ENCODE measurements at places on chromosomes 7 and 10. TPM values are rescaled to one million over a fixed set of nuclear protein-coding genes. Genes with fewer than 3 reads are reported as not detected.
A peak's percentile ranks its signal among the peaks of the same experiment; 100 is the strongest.

The PIP gene
- polyA plus RNA-seq: not detected

The SVIL gene
- polyA plus RNA-seq: 193 TPM

The GPNMB gene
- 98.8 TPM for polyA plus RNA-seq

The CYP2C19 gene
- polyA plus RNA-seq: not detected

The TAS2R4 gene
- polyA plus RNA-seq: 1.5 TPM

The TBXAS1 gene
- polyA plus RNA-seq: 4.3 TPM

The C10orf62 gene
- 0.17 TPM for polyA plus RNA-seq

The LRWD1 gene
- polyA plus RNA-seq: 10.6 TPM

The NKX1-2 gene
- not detected for polyA plus RNA-seq

The ANXA11 gene
- polyA plus RNA-seq: 114 TPM

The ZNF277 gene
- polyA plus RNA-seq: 23.4 TPM

The DPYSL4 gene
- polyA plus RNA-seq: 4.8 TPM

The H2BK1 gene
- polyA plus RNA-seq: not detected

The SLC18A3 gene
- polyA plus RNA-seq: not detected

- DNase-seq: peak; percentile 68
Measured at GRCh38 chr10:70324339-70324861, 40.6 kb upstream of the NPFFR1 start.

GRCh38 chr7:27182285-27182841 lies 2.7 kb downstream of the HOXA11 start:
- DNase-seq: no peak

GRCh38 chr7:98643236-98643985 lies 26.3 kb downstream of the NPTX2 start:
- no peak for DNase-seq

- DNase-seq: peak; percentile 76
Measured at GRCh38 chr10:66925896-66926715, at the start of gene LRRTM3. LRRTM3 (plus strand) TSS chr10:66926036.

DNA sequence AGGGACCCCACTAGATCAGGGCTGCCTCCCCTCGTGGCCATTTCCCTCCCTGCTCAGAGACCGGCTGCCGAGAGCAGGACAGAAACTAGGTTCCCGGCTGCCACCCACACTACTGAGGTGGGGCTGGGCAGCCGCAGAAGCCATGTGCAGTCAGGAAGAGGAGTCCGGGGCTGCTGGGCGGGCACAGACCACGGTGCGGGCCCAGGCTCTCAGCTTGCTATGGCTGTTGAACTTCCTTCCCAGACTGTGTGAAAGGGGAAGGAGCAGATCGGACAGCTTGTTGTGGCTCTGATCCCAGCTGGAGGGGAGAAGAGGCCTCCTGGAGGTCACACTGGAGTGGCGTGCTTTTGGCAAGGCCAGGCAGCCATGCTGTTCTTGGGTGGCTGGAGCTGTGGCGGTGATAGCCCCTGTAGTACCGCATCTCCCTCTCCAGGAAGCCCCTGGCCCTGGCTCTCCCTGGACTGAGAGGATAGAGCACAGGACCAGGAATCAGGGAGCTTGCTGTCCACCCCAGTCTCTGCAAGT lies 56.8 kb downstream of the HK1 start:
- peak; percentile 67 for DNase-seq

- no peak for DNase-seq
Measured at GRCh38 chr7:149796287-149796860, 23.0 kb upstream of the ZNF467 start.

DNA sequence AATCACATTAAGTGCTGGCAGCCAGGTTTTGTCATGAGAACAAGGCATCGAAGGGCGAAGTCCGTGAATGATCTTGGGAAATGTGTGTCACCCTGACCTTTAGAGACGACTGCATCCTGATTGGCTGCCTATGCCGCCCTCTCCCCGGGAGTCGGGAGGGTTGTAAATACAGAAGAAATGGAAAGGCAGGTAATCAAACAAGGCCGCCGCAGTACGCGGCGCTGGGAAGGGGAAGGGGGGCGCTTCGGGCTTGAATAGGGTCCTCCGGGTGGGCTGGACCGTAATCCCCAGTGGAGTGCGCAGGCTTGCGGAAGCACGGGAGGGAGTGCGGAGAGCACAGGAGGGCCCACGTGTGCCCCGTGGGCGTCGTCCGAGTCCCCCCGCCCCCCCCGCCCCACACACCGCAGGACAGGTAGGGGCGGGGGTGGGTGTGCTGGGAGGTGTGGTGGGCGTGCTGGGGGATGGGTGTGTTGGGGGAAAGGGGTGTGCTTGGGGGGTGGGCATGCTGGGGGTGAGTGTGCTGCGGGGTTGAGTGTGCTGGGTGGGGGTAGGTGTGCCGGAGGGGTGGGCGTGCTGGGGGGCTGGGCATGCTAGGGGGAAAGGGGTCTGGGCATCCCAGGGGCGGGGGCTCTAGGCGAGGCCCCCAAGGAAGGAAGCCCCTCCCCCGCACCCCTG lies 169.4 kb downstream of the ARHGAP12 start:
- no peak for DNase-seq

- no peak for DNase-seq
Measured at GRCh38 chr10:30386801-30387588, 37.9 kb upstream of the MTPAP start.

GRCh38 chr7:101701153-101701794 lies 72.2 kb upstream of the MYL10 start:
- no peak for DNase-seq

DNA sequence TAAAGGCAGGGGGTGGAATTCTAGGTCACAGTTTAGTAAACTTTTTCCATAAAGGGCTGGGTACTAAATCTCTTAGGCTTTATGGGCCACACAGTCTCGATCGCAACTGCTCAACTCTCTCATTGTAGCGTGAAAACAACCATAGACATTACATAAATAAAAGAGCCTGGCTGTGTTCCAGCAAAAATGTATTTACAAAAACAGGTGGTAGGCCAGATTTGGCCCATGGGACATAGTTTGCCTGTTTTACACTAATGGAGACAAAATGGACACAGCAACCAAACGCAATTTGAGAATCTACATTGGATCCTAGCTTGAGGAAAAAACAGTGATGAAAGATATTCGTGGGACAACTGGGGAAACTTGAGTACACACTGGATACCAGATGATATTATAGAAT lies 23.2 kb upstream of the MALSU1 start:
- no peak for DNase-seq

DNA sequence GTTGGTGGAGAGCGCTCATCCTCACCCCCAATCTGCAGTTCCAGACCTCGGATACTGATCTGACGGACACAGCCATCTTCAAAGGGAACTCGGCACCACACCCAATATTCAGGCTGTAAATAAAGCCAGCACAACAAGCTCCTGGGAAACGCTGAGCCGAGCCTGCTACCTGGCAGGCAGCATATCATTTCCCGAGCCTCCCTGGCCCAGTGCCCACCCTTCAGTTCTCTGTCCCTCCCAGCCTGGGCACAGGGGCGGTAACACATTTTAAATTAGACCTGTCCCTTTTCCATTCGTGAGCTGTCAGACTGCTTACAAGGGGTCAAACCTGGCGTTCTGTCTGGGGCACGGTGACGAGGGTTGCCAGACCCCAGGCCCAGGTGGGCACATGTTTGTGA lies 250.5 kb downstream of the ARHGAP12 start:
- no peak for DNase-seq

DNA sequence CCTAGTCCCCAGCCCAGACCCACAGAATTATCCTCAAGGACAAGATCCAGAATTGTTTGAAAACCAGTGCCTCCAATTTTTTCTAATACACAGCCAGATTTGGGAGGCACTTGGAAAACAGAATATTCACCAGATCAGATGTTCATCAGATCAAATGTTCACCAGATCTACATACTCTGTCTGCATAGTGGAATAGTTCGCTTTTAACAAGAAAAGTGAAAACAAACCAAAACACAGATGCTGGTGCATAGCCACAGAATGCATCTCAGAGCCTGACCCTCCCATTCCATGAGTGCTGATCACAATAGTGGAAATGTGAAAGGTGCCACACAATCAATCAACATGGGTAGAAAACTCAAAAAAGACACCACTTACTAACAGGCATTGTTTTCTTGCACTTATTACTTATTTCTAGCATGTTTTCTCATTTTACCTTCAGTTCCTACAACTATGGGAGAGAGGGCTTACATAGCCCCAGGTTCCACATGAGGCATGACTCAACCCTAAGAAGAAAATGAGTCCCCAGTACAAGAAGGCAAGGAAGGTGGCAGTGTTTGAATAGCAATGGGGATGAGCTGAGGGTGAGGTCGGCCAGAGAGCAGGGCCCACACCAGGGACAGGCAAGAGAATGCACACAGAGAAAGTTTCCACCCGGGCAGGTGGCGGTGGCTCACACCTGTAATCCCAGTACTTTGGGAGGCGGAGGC lies 432.7 kb upstream of the NFE2L3 start:
- no peak for DNase-seq

- no peak for DNase-seq
Measured at GRCh38 chr10:101840102-101840684, 3.4 kb downstream of the KCNIP2 start.

DNA sequence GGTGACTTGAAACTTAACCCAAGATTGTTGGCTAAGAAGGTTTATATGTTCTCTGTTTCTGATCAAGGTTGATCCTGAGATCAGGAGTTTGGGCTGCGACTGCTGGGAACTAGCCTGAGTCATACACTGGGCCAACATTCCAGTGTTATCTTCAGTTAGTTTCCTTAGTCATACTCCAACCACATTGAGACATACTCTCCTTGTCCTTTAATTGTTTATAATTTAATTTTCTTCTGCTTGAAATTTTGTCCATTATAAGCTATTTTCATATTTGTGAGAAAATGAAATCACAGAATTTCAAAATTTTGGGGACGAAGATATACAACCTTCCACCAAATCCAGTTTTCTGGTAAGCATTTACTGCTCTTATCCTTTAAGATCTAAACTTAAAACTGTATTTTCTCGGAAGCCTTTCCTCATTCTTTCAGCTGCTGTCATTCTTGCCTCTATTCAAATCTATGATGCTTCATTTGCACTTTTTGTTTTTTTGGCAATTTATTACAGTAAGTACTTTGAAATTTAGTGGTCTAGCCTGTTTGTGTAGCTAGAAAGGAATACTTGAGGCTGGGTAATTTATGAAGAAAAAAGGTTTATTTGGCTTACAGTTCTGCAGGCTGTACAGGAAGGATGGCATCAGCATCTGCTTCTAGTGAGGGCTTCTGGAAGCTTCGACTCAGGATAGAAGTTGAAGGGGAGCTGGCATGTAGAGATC lies 63.4 kb upstream of the POT1 start:
- no peak for DNase-seq

- DNase-seq: no peak
Measured at GRCh38 chr7:135808206-135808605, 59.6 kb upstream of the FAM180A start.

All from muscle of back (tissue), 13 donors.